ENCODE measurements at places on chromosomes 16 and 17.

GRCh38 chr17:80790021-80790765 lies 201.4 kb upstream of the CHMP6 start:
- DNase-seq: no peak

GRCh38 chr17:44736551-44737240 lies 22.1 kb upstream of the ADAM11 start:
- no peak for DNase-seq

DNA sequence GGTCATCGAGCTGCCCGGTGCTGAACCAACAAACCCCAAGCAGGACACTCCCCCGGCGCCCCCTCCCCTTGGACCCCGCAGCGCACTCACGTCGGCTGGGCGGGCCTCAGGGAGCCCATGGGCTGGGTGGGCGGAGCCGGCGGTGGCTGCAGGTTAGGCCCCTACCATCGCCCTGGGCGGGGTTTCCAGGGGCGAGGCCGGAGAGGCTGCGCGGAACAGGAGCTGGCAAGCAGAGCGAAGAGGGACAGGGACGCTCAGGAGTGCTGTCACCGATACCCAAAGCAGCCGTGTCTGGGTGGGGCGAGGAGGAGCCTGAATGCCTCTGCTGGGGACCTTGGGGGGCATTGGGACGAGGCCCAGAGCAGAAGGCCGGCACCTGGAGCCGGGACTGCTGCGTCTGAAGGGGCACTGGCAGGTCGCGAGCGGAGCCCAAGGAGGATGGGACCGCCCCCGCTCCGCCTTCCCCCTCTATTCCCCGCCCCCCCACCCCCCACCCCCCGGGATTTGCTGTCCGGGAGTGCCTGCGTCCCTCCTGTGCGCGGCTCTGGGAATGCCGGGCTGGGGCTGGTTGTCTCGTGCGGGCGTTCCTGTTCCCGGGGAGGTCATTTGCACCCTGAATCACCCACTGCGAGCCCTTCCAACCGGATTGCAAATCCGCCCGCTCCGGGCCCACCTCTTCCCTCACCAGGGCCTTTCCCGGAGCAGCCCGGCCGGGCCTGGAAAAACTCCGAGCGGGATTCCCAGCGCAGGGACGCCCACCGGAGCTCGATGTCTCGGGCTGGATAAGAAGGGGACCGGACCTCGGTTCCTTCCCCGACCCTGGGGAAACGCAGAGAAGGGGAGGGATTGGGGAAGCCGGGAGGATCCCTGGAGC lies 902 bp downstream of the ARHGAP27 start:
- peak; percentile 90 for DNase-seq

- DNase-seq: no peak
Measured at GRCh38 chr17:40582328-40582901, 17.1 kb upstream of the CCR7 start.

DNA sequence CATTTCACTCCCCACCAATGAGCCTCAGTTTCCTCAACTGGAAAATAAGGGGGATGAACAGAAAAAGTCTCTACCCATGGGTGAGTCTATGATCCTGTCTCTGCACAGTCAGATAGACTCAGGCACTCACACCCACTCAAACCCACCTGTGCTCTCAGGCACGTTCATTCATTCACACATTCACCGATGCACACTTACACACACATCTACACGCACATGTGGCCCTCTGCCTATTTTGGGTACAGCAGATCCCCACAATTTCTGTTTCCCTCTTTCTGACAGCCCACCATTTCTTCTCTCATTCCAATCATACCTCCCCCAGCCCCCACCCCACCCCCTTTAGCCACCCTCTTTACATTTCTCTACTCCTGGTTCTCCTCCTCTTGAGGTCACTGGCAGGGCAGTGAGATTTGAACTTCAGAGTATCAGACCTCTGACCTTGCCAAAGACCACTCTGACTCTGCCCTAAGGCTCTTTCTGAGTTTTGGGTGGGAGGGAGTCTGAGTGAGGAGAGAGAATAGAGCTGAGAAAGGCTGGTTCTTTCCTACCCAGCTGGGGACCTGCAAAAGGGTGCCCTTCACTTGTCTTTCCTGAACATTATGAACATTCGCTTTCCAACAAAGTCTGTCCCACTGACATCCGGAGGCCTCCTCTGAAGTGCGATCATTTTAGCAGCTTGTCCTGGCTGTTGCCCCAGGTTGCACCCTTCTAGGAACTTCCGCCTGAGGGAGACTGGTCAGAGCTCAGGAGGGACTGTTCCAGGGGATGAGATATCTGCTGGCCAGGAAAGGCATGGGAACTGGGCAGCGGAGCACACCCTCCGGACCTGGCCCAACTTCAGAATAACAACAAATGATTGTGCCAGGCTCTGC lies 10.1 kb upstream of the COL1A1 start:
- DNase-seq: no peak

- DNase-seq: peak; percentile 51
Measured at GRCh38 chr17:49508061-49508865, 13.2 kb downstream of the NGFR start.

GRCh38 chr17:70013911-70014310 lies 61.1 kb upstream of the KCNJ16 start:
- no peak for DNase-seq

GRCh38 chr16:49833796-49834530 lies 21.9 kb downstream of the ZNF423 start:
- no peak for DNase-seq

DNA sequence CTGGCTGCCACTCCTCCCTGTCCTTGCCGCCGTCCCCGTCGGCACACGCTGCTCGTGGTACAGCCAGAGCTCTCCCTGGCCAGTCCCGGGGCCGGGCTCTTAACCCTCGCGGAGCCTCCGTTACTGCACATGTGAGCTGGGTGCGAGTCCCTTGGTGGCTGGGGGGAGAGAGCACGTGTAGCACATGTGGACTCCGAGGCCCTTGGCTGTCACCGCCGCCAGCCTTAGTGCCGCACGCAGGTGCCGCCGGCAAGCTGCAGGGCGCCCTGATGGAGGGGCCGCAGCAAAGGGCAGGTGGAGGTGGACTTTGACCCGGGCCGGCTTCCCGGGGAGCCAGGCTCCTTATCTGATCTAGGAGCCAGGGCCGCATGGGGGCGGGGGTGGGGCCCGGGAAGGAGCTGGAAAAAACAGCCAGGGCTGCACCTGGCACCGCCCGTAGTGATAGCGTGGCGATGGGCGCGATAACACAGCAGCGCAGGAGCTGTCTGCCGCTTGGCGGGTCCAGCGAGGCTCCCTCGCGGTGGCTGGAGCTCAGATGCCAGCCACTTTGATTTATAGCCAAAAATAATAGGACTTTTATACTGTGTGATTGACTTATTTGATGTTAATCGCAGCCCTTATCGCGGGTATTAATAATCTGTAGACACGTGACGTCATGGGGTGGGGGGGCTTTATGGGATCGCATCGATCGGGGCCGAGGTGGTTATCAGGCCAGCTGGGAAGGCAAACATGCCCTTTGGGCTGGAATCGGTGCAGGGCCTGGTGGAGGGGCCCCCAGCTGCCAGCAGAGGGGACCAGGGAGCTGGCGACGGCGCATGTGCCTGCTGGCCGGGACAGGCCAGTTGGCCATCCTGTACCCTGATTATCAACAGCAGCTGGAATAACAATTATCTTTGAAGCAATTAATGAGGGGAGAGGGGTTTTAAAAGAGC lies 35.1 kb downstream of the ZFPM1 start:
- DNase-seq: no peak

GRCh38 chr17:3828151-3828851 lies 17.7 kb downstream of the NCBP3 start:
- no peak for DNase-seq

GRCh38 chr17:18896146-18896545 lies 38.2 kb downstream of the PRPSAP2 start:
- no peak for DNase-seq

- DNase-seq: no peak
Measured at GRCh38 chr16:80620736-80621605, 80.2 kb downstream of the DYNLRB2 start.

GRCh38 chr17:58679263-58680037 lies 12.4 kb downstream of the TEX14 start:
- DNase-seq: peak; percentile 68

- peak; percentile 44 for DNase-seq
Measured at GRCh38 chr17:29590411-29591145, 1.1 kb upstream of the GIT1 start.

DNA sequence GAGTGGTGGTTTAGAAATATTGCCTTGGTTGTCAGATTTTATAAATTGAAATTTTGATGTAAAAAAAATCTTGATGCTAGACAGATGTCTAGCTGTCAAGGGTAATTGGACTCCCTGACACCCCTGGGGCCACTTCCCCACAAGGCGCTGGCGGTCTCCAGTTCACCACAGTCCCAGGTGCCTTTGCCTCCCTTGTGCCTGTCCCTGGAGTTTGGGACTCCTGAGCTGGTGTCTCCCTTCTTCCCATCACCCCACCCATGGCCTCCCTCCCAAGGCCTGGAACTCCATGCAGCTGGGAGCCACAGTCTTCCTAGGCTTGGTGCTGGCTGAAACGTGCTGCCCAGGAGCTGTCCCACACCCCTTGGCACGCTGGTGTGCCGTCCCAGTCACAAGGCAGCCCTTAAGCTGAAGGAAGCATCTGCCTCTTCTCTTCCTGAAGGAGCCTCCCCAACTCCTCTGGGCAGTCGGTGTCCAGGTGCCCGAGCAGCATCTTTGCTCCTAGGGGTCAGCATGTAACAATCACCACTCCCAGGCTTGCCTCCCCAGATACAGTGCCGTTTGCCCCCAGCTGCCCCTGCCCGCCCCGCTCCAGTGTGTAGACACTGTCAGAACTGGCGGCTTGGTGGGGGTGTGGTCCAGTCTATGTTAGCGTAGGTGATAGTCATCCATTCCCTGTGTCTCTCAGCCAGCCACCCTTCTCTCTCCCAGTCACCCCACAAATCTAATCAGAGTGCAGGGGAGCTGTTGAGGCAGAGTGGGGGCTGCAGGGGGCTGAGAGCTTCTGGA lies 26.2 kb downstream of the POLR3E start:
- no peak for DNase-seq

DNA sequence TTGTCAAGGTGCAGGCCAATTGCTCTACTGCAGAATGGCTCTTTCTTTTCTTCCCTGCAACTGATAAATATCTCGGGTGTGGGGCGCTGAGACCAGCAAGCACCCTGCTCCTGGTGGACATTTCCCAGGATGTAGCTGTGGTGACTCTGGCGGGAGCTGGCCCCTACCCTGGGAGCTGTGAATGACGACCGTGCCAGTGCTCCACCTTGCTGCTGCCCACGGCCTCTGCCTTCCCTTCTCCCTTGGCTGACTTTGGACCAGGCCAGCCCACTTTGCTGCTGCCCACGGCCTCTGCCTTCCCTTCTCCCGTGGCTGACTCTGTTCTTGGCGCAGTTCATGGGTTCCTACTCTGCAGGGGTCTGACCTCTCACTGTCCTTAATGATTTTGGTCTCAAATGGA lies 16.1 kb downstream of the CARD14 start:
- no peak for DNase-seq

DNA sequence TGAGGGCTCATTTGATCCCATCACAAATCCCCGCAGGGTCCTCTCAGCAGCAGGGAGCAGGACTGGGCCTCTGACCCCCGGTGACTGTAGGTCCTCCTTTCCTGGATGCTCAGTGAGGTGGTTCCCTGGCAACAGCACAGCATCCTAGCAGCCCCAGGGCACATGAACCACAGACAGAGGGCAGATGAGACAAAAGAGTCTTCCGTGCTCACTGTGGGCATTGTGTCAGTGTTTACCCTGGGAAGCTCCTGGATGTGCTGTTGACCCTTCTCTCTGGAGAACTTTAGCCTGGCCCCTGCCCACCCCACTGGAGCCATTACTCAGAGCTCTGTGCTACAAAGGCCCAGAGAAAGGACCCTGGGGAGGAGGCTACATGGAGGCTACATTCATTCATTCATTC lies 21.7 kb upstream of the TMEM220 start:
- DNase-seq: no peak

GRCh38 chr16:77822661-77823060 lies 34.3 kb downstream of the VAT1L start:
- no peak for DNase-seq

Data from kidney tubule cell (primary cell).